Left cardiac atrium (tissue), 4 donors: ENCODE measurements at places on chromosomes 7 and 10. TPM values are rescaled to one million over a fixed set of nuclear protein-coding genes. Genes with fewer than 3 reads are reported as not detected.

DNA sequence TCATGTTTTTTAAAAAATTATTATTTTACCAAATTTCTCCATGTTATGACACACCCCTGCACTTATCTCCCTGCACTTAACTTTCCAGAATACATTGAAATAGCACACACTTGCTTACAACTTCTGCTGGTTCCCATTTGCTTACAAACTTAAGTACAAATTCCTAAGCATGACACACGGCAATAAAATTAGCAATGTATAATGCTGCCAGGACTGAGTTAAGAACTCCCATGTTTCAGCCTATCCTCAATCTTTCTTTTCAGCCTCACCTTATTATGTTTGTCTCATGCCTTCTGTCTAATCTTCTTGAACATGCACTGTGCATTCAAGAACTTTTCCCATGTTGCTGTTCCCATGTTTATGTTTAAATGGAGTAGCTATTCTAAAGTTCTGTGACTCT lies 40.8 kb downstream of the PRPS1L1 start:
- DNase-seq, result no peak

DNA sequence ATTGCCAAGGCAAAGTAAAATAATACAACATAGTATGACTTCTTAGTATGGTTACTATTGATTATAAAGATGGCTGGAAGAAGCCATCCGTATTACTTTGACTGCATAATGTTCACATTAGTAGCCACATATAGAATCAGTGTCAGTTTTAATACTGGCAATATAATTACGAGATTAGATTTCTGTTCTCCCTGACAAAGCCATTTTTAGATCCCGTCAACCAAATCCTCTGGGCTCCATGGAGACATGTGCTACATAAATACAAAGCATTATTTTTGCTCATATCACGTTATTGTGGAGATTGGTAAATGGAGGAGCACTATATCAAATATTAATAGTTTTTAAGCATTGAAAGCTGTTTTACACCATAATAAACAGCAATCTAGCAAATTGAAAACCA lies 124.0 kb downstream of the MAGI2 start:
- DNase-seq, result no peak

DNA sequence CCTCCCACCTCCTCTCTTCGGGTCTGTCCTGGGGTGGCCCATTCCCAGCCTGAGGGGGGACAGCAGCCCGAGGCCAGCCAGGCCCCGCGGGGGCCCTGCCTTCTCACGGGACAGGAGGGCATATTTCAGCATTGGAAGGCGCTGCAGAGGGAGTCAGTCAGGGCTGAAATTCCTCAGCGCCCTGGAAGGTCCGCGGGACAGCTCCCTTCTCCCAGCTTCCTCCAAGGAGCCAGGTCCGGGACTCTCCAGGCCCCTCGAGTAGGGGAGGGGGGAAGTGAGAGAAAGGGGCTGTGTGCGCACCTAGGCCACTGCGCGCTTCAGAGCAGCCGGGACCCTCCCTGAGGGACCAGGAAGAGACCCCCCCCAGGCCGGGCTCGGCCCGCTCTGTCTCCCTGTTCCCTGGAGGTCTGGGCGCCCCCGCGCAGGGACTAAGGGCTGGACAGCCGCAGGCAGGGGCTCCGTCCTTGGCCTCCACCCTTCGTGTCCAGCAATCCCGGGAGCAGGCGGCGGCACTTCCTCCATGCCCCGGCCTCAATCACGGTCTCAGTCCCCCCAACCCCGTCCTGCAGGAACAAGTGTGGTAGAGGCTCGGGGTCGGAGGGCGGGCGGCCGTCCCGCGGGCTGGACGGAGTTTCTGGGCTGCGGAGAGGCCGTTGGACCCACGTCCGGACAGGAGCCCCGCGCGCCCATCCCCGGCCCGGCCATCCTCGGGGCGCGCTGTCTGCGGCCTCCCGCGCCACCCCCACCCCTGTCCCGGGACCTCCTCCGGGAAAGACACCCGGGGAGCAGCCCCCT lies 6.0 kb upstream of the ELFN1 start:
- DNase-seq, result no peak

GRCh38 chr7:115047958-115048720 lies 126.2 kb downstream of the MDFIC start:
- DNase-seq, result no peak

The AKR1C2 gene
- 138 TPM for total RNA-seq

DNA sequence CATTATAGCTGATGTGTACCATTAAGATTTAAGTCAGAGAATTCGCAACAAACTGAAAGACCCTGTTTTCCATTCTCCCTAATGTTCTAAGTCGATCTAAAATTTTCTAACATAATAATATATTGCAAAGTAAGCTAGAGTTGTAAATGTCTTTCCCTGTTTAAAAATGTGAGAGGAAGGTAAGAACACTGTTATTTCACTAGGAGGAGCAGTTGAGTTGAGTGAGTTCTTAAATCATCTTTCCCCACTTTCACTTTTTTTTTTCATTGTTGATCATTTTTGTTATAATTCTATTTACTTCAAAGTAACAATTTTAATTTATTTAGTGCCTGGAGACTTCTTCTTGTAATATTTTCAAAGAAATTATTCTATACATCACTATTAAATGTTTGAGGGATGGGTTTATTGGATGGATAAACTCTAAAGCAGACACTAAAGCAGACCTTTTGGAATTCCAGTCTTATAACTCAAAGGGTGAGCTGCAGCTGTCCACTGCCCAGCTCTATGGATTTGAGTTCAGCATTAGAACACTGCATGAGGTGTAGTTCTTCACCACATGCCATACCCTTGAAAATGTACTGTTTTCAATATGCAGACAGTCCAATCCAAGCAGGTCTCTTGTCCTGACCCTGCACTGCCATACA lies 181.3 kb upstream of the FZD1 start:
- DNase-seq, result no peak

DNA sequence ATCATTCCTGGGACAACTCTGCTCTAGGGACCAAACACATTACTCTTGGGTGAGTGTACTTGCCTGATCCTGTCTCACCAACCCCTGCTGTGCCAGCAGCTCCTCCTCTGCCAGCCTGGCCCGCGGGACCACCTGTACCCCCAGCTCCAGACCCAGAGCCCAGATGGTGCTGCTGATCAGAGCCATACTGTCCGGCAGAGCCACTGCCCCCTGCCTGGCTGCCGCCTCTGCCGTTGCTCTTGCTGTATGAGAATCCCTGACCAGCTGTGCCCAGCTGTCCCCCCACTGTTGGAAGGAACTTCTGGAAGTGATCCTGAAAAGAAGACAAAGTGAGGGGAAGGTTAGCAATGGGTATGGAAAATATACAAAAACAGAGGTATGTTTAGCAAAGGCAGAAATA lies 6.9 kb downstream of the MYOZ1 start:
- no peak for DNase-seq

DNA sequence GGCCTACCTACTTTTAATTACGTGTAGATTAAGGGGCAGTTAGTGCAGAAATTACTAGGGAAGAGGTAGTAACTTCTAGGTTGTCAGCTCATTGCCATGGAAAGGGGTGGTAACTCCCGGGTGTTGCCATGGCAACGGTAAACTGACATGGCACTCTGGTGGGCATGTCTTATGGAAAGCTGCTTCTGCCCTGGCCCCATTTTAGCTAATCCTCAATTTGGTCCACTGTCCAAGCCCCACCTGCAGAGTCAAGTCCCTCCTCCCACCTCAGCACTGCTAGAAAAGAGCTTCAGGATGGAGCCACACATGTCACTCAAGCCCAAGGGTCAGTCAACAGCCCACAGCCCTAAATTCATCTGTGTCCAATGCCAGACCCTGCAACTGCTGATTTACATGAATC lies 7.5 kb upstream of the ZKSCAN1 start:
- no peak for DNase-seq

The LFNG gene
- 9.2 TPM for total RNA-seq

The UCN3 gene
- total RNA-seq, result not detected

The TFEC gene
- total RNA-seq, result 4.0 TPM

GRCh38 chr7:32074787-32075585 lies 4.8 kb upstream of the PDE1C start:
- no peak for DNase-seq

The NACAD gene
- 3.9 TPM for total RNA-seq

The OPN4 gene
- 0.12 TPM for total RNA-seq

DNA sequence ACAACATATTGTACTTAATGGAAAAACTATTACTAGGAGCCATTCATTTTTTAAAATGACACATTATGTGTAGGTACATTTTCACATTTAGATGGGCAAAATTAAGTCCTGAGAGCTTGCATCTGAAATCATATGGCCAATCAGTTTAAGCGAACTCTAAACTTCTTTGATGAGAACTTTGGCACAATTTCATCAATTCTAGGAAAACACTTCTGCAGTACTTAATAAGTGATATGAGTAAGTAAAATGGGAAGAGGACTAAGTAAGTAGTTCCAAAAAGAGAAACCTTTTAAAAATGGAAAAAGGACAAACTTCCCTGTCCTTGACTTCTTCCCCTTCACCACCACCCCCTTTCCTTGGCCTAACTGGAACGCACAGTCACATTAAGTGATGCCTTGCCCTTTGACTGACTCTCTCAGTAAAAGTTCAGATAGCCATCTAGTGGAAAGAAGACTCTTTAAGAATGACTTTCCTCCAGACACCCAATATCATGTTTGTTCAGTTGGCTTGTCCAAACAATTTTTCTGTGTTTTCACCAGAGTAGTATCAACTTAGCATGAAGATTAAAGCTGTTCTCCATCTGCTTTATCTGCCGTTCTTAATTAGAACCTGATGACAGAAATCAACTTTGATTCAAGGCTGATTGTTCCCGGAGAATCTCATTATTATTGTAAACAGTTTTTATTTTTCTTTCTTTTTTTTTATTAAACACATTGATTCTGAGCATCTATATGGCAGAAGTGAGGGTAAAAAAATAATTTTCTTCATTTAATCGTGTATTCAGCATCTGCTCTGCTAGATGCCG lies 45.1 kb downstream of the CNNM2 start:
- no peak for DNase-seq
